ENCODE measurements at places on chromosomes 5 and 9. TPM values are rescaled to one million over a fixed set of nuclear protein-coding genes. Genes with fewer than 3 reads are reported as not detected.

ARHGEF39 gene
- total RNA-seq: 1.2 TPM

DNA sequence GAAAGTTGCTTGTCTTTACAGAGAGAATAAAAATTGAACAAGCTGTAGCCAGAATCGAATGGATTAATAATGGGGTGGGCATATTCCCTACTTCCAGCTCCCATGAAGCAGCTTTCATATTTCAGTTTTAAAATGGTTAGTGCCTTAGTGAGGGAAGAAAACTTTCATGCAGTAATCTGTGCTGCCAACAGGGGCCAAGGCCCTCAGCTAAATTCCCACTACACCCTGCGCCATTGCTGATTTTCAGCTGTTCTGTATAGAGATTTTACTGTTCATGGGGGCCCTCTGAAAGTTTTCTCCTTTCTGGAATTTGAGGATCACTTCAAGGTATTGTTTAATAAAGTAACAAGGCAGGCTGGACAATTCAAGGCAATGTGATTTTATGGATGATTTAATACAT, 58.2 kb downstream of the CAST start:
- no peak overlapping the region for H3K4me3 ChIP-seq
- DNase-seq: no peak
- H3K27ac ChIP-seq: no peak overlapping the region
- peaks cover 62% of the 10 kb centered on the region for H3K4me1 ChIP-seq

DNA sequence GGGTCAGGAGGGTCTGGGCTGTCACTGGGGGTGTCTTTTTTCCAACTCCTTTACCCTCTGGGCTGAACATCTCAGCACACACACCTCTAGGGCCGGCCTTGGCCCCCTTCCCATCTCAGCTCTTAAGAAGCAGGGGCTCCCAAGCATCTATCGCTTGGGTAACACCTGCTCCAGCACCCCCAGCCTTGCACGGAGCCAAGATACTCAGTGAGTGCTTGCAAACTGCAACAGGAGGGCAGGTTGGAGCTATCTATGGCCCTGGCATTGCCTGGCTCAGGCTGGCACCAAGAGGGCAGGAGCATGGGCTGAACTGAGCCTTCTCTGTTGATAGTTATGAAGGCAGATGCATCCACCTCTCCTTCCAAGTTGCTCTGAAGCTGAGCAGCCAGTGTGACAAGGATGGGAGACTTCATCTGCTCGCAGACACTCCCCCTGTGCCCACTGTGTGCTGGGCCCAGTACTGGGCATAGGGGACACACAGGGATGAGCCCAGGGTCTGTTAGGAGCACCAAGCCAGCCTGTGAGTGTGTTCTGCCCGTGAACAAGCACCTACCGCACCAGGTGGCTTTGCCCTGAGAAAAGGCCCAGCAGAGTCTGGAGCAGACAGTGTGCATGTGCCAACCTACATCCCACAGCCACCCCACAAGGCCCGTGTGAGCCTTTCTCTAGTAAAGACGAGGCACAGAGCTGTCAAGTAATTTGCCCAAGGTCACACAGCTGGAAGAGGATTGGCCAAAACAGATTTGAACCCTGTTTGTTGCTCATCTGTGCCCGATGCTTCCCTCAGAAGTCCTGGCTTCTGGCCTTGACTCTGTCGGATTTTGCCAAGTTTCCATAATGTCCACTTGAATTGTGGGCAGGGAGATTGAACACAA, 58.2 kb downstream of the PHF2 start:
- peaks cover 70% of the 10 kb centered on the region for H3K36me3 ChIP-seq
- peak; percentile 75 for DNase-seq
- H3K4me1 ChIP-seq: no peaks in the 10 kb centered on the region
- no peaks in the 10 kb centered on the region for H3K27me3 ChIP-seq

GRCh38 chr5:56405116-56405908, 172.2 kb upstream of the ANKRD55 start:
- no peak for DNase-seq
- no peaks in the 10 kb centered on the region for H3K36me3 ChIP-seq
- H3K27ac ChIP-seq: no peak overlapping the region
- H3K4me3 ChIP-seq: no peak overlapping the region
- no peaks in the 10 kb centered on the region for H3K27me3 ChIP-seq
